ENCODE measurements at places on chromosomes 11 and 22.

DNA sequence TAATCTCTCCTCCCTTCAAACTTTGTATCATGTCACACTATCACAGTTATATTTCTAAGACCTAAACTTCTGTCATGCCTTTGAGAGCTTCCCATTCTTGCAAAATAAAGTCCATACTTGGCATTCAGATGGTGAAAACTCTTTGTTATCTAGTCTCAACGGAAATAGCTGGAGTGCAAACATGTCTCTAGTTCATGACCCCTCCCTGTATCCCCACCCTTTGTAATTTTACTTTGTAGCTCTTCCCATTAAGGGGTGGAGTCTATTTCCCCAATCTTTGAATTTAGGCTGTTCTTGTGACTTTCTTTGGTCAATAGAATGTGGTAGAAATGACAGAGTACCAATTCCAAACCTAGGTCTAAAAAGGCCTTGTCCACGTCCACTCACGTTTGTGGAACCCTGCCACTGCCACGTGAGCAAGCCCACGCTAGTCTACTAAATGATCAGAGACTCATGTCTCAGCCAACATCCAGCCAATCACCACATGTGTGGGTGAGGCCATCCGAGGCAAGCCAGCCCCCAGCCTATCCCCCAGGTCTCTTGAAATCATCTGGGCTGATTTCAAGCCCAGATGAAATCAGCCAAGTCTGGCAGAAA, 23.4 kb downstream of the SLN start:
- no peak for DNase-seq

- peak; percentile 37 for DNase-seq
Measured at GRCh38 chr11:2166091-2166851, 5.3 kb upstream of the INS start.

GRCh38 chr11:67434395-67434881, 3.0 kb downstream of the PTPRCAP start:
- no peak for DNase-seq

- DNase-seq = peak; percentile 66
Measured at GRCh38 chr11:58024601-58025091, 965 bp downstream of the OR9Q1 start.

DNA sequence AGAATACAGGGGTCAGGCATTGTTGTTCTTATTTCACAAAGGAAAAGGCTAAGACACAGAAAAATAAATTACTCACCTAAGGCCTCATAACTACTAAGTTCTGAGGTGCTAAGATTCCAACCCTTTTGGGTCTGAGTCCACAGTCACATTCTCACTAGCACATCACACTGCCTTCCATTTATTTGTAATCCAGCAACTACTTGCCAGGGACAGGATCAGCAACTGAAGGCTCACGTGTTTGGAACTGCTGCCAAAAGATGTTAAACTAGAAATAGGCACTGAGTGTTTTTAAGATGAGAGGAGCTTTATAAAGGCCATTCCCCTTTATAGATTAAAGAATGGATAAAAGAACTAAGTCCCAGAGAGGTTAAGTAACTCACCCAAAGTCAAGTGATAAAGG, 58.0 kb downstream of the CADM1 start:
- DNase-seq = no peak

- no peak for DNase-seq
Measured at GRCh38 chr11:94449437-94449836, 44.2 kb downstream of the MRE11 start.

GRCh38 chr11:47186076-47186699, at the start of gene PACSIN3:
TSS of gene PACSIN3 (minus strand) at chr11:47186434. CDS start at chr11:47182727, 3,707 bp downstream.
- DNase-seq = peak; percentile 76

- DNase-seq = no peak
Measured at GRCh38 chr11:16933756-16934603, 80.2 kb downstream of the PLEKHA7 start.

- no peak for DNase-seq
Measured at GRCh38 chr11:36488096-36488495, 22.0 kb downstream of the TRAF6 start.

DNA sequence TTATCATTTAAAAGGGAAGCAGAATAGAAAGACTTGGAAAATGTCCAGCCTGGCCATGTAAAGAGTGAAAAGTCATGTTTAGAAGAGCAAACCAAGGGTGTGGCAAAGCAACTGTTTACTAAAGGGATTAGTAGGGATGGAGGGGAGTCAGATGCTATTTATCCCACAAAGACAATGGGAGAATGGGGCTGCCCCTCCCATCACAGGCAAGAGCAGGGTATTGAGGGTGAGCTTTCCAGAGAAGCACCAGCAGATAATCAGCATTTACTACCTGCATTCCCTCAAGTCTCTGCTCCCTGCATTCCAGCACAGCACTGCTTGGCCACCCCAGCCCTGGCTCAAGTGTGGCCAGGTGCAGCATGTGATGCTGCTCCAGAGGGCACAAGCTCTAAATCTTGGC, 18.5 kb upstream of the QSER1 start:
- DNase-seq = no peak

DNA sequence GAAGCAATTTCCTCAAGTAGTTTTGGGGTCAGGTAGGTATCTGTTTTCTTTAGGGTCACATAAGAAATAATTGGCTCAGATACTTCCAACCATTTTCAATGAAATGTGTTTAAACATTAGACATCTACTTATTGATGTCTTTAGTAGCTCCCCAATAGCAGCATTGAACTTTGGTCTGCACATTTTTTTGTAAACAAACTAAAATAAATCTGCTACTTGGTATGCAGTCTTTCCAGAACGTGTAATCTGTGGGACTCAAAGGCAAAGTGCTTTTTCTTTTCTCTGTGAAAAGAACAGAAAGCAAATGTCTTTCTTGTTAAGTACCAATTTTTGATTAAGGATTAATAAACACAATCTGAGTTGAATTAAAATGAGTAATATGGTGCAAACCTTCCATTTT, 13.6 kb downstream of the SLC22A25 start:
- DNase-seq = no peak
